Fibroblast of skin of right quadriceps (primary cell): ENCODE measurements at places on chromosomes 7 and 10.
A peak's percentile ranks its signal among the peaks of the same experiment; 100 is the strongest.

GRCh38 chr7:51286401-51286800 is 30.2 kb downstream of the COBL start:
- no peak for DNase-seq

- DNase-seq = no peak
Observed at GRCh38 chr10:100157156-100157555, 28.7 kb downstream of the ERLIN1 start.

DNA sequence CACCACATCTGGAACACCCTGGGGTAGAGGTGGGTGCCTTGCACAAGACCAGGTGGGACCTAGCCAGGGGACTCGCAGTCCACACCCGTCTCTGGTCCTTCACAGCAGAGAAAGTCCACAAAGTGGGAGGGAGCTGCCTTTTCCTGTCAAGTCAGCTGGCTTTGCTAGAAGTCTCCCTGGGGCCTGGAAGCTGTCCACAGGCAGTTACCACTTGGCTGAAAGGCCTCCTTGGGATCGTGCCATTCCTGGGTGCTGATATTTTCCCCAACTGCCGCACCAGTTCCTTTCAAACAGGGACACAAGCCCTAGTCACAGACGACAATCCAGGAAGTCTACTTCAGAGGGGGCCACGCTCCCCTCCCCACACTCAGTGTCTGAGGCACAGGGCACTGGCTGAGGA is 75.4 kb downstream of the AFAP1L2 start:
- no peak for DNase-seq

DNA sequence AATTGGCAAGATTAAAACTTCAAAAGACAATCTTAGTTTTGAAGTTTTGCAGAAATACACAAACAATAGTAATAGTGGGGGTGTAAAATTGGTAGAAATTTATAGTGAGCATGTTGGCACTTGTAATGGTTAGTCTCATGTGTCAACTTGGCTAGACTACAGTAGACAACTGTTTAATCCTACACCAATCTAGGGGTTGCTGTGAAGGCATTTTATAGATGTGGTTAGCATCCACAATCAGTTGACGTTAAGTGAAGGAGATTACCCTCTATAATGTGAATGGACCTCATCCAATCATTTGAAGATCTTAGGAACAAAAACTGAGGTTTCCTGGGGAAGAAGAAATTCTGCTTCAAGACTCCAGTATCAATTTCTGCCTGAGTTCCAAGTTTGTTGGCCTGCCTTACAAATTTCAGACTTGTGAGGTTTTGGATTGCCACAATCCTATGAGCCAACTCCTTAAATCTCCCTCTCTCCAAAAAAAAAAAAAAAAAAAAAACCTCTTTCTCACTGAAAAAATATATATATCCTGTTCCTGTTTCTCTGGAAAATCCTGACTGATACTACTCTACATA is 531.6 kb upstream of the IGFBP3 start:
- no peak for DNase-seq

- no peak for DNase-seq
Observed at GRCh38 chr7:157873664-157874063, 536.9 kb downstream of the DNAJB6 start.

- DNase-seq = no peak
Observed at GRCh38 chr7:20783125-20783699, 3.5 kb downstream of the SP8 start.

GRCh38 chr10:114174695-114175188 is 739 bp upstream of the CCDC186 start:
- DNase-seq = no peak

- no peak for DNase-seq
Observed at GRCh38 chr10:72953687-72954086, 919 bp downstream of the PLA2G12B start.

DNA sequence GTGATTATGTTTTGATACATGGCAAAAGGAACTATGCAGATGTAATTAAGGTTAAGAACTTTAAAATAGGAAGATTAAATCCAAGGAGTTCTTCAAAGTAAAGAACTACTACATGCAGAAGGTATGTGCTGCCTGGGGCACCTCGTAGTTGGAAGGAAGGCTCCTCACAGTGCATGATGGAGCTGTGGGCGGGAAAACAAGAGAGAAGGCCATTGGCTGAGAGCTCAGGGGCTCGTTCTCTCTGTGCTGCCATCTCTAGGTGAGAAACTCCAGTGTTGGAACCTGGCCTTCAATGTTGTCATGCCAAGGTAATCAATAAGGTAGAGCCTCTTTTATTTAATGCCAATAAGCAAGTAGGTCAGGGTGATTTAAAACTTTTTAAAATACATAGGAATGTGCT is 391.4 kb upstream of the ETV1 start:
- DNase-seq = no peak

GRCh38 chr7:147279514-147279913 is 1162.9 kb downstream of the CNTNAP2 start:
- DNase-seq = no peak

DNA sequence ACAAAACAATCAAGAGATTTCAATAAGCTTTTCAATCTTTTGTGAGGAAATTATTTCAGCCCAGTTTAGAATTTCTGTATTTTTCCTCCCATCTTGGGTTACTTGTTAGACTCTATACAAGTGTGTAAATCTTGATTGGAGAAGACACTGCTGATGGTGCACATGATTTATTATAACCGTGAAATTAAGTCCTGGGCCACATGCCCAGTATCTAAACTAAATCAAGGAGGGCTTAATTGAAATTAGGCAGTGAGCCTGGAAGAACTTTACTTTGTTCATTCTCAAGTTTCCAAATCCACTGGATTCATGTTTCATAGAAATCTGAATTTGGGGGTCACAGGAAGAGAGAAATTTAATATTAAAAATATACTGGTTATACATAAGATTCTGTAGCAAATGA is 44.5 kb downstream of the CSTF2T start:
- DNase-seq = peak; percentile 30

DNA sequence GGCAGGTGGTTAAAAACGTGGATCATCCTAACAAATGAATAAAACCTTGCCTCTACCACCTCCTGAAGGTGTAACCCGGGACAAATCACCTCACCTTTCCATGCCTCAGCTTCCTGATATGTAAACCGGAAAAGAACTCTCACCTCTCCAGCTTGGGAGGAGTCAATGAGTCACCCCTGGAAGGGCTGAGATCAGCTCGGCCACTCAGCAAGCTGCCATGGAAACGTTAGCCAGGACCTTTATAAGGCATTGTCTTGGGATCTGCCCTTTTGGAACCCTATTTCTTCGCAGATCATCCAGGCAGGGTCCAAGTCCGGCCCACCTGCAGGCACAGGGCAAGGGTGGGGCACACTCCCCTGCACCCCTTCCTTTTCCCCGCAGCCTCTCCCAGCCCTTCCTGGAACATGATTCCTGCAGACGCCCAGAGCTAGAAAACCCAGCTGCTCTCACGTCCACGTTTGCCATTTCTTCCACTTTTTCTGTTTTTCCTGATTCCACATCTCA is 81.6 kb upstream of the PFKP start:
- DNase-seq = peak; percentile 21

DNA sequence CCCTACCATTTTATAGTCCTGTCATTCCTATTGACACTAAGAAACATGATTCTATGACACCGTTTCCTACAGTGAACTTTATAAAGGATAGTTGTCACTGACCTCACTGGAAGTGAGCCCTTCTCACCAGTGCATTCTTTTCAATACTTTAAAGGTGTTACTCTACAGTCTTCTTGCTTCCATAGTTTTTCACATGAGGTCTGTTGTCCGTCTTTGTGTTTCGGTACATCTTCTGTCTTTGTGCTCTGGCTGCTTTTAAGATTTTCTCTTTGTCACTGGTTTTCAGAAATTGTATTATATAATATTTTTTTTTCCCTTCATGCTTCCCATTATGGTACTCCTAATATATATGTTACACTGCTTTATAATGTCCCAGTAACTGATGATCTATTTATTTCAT is 174.2 kb downstream of the KIF20B start:
- no peak for DNase-seq

GRCh38 chr7:108093851-108094331 is 36.3 kb downstream of the LAMB4 start:
- peak; percentile 54 for DNase-seq

GRCh38 chr7:152862006-152862405 is 102.5 kb downstream of the ACTR3B start:
- no peak for DNase-seq

DNA sequence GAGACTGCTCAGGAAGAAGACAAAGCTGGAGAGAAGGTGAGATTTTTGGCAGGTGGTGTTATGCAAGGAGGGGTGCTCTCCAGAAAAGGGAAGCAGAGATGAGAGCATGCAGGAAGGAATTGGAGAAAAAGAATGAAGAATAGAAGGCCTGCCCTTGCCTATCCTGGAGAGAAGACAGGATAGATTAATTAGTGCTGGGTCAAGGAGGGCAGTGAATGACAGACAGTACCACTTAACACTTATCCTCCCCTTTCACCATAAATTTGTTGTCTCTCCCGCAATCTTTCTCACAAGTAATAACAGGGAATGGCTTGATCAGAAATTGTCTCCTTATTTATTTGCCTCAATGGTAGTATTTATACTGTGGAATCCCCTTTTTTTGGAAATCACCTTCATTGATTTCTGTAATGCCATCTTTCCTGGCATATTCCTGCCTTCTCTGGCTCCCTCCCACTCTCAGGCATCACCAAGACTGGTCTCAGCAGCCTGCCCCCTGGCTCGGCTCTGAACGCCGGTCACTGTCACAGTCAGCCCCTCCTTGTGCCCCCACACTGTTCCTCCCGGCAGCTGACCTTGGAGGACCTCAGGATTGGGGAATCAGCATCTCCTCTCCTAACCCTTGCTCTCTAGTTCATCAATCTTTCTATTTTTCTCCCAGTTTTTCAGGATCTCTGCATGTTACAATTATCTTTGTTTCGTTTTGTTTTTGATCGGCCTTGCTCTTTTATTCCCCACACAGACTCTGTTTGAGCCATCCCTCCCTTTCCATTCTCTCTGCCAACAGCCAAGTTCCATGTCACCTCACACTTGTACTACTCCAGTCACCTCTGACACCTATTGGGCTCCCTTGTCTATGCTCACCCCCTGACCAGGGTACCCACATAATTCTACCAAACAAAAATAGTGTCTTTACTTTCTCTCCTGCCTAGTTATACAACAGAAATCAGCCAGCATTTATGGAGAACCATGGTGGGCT is 294.2 kb downstream of the PLXDC2 start:
- no peak for DNase-seq

- no peak for DNase-seq
Observed at GRCh38 chr7:26188206-26188956, 12.2 kb downstream of the HNRNPA2B1 start.

GRCh38 chr10:11949152-11949551 is 93.5 kb downstream of the UPF2 start:
- DNase-seq = no peak

DNA sequence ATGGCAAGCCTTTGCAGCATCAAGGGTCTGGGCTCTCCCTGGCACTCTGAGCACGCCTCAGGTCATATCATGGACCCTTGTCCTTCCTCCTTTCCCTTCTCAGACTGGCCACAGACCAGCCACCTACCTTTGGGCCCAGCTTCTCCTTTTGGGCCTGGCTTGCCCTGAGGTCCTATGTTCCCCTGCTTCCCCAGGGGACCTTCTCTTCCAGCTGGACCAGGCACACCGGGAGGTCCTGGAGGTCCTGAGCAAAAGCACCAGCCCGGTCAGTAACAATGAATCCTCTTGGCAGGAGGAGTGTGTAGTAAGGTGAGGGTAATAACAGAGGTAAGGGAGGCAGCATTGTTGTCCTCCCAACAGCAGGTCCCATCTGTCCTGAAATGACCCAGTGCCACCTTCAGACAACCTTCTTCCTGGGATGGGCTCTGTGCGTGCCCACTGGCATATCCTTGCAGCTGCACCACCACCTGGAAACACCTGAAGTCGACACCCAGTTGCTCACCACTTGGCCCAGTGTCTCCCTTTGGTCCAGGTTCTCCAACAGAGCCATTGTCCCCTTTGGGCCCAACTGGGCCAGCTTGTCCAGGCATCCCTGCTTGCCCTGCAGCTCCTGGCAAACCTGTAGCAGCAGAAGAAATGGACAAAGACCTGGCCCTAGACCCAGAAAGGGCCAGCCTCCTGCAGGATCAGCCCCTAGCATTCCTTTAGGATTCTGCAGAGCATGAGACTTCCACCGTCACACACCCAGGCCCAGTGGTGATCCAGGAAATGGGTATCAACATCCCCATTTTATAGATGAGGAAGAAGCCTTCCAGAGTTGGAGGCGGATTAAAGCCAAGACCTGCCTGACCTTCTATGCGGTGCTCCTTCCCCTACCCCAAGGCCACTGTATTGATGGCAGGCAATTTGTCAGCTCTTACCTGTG is 6.4 kb downstream of the SFTPD start:
- DNase-seq = no peak

DNA sequence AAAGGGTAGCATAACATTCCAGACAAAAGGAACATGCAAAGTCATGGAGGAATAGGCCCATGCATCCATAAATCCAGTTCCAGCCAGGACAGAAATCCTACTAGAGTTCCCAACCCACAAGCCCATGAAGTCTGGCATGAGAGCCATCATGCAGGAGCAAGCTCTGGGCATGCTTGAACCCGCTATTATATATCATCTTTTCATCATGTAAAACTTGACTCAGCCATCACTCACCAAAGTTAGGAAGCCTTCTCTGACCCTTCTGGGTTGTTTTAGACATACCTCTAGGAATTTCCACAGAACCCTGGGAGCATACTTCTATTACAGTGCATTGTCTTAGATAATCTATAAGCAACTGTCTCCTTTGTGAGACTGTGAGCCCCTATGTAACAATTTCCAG is 293.0 kb upstream of the NPSR1 start:
- no peak for DNase-seq

DNA sequence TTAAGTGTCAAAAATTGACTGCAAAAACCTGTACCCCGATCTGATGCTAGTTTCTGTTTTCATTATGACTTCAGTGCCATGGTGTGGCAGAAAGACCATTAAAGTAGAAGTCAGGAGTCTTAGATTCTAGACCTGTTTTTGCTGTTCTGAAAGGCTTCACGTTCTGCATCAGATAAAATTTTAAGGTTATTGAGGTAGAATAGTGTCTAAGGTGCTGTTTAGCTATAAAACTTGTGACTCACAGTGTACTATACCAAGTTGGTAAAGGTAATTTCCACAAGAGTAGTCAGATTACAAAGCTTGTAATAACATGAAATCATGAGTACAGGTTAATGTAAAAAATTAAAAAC is 38.6 kb downstream of the ZNRF2 start:
- DNase-seq = no peak

DNA sequence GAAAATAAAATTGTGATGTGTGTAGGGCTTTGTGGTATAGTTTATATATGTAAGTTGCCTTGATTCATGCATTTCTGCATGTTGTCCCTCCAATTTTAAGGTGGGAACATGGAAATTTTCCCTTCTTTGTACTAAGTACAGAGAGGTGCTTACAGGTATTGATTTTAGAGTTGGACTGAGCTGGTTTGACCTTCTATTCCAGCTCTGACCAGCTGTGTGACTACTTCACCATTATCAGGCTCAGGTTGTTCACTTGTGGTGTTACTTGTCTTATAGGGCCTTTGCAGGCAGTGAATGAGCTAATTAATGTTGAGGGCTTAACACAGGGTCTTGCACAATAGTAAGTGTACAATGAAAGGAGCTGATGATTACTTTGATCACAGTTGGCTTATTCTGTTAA is 16.3 kb downstream of the ZNF804B start:
- no peak for DNase-seq

GRCh38 chr10:61589547-61590243 is 73.0 kb upstream of the CABCOCO1 start:
- DNase-seq = peak; percentile 3

- peak; percentile 9 for DNase-seq
Observed at GRCh38 chr7:137342265-137342664, 1.3 kb downstream of the PTN start.

- DNase-seq = no peak
Observed at GRCh38 chr10:91939653-91940052, 16.1 kb downstream of the BTAF1 start.

- no peak for DNase-seq
Observed at GRCh38 chr7:150400008-150400787, 21.1 kb downstream of the ZNF775 start.

GRCh38 chr7:22083704-22084240 is 138.1 kb upstream of the CDCA7L start:
- DNase-seq = peak; percentile 1
